ENCODE measurements at places on chromosomes 4 and X. TPM values are rescaled to one million over a fixed set of nuclear protein-coding genes. Genes with fewer than 3 reads are reported as not detected.

GRCh38 chr4:180668732-180669131, 1574.5 kb upstream of the TENM3 start:
- H3K27ac ChIP-seq, result no peak overlapping the region
- no peak for DNase-seq
- no peaks in the 10 kb centered on the region for H3K27me3 ChIP-seq
- no peak overlapping the region for H3K4me3 ChIP-seq
- no peaks in the 10 kb centered on the region for H3K4me1 ChIP-seq
- no peaks in the 10 kb centered on the region for H3K36me3 ChIP-seq

- no peaks in the 10 kb centered on the region for H3K36me3 ChIP-seq
- no peak overlapping the region for H3K4me3 ChIP-seq
- H3K27ac ChIP-seq, result no peak overlapping the region
- H3K4me1 ChIP-seq, result no peaks in the 10 kb centered on the region
- no peaks in the 10 kb centered on the region for H3K27me3 ChIP-seq
- DNase-seq, result no peak
These were observed 213.2 kb downstream of the NLGN4X start for GRCh38 chrX:6015423-6015822.

DNA sequence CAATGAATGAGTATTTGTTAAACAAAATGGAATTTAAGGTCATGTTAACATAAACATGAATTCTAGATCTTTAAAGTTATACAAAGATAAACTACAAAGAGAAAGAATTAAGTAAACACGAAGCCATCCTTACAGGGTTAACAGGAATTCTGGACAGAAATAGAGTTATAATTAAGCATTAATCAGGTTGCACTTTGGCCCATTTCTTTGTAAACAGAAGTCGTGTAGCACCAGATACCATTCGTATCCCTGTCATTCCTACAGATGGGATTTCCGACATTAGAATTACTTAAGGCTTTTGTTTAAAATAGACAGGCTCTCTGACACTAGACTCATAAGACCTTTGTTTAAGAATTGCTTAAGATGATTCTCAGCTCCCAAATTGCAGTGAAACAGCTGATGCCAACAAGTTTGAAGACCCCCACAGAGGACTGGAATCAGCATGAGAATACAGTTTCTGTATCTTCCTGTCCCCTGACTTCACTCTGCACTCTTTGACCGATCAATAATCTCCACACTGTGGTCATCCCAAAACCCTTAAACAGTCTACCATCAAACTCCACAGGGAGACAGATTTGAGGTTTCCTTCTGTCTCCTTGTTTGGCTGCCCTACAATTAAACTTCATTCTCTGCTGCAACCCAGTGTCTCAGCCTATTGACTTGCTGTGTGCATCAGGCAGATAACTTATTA, 22.3 kb upstream of the TMEM150C start:
- no peaks in the 10 kb centered on the region for H3K4me1 ChIP-seq
- no peak for DNase-seq
- H3K36me3 ChIP-seq, result no peaks in the 10 kb centered on the region
- H3K27me3 ChIP-seq, result no peaks in the 10 kb centered on the region

DNA sequence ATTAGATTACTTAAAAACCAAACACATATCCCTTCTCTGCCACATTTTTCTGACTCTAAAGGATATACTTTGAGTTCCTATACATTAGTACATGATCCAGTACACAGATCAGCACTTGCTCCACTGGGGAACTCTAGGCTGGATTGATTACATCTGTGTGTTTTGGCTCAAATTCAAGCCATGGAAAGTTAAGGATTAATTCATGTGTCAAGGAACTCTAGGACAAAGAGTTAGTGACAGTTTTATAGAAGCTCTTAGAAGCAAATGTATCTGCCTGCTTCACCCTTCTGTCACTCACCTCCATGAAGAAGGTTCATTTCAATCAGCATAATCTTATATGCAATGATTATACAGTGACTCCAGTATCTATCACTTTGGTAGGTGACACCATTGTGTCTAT, 43.2 kb downstream of the SCFD2 start:
- no peak overlapping the region for H3K27ac ChIP-seq
- no peaks in the 10 kb centered on the region for H3K36me3 ChIP-seq
- H3K27me3 ChIP-seq, result no peaks in the 10 kb centered on the region

GRCh38 chrX:119417842-119418241, 18.7 kb downstream of the SLC25A43 start:
- no peak overlapping the region for H3K4me3 ChIP-seq
- no peaks in the 10 kb centered on the region for H3K36me3 ChIP-seq
- H3K27ac ChIP-seq, result no peak overlapping the region
- no peaks in the 10 kb centered on the region for H3K27me3 ChIP-seq

The TMPRSS11A gene
- total RNA-seq, result not detected

The SLC9B1 gene
- 0.55 TPM for total RNA-seq

The MORC4 gene
- total RNA-seq, result 2.6 TPM

The JADE3 gene
- 6.3 TPM for total RNA-seq

The CPLX1 gene
- total RNA-seq, result 4.8 TPM

The GPAT3 gene
- 44.2 TPM for total RNA-seq

Measured in left ventricle myocardium inferior (tissue), 1 donor.